ENCODE measurements at places on chromosomes 4 and X.
A peak's percentile ranks its signal among the peaks of the same experiment; 100 is the strongest.

GRCh38 chr4:39154009-39154408, 28.3 kb upstream of the WDR19 start:
- DNase-seq = no peak

- peak; percentile 26 for DNase-seq
These were observed 147.7 kb downstream of the SH3KBP1 start for GRCh38 chrX:19739683-19740082.

GRCh38 chr4:169810325-169811323, 52.9 kb upstream of the HPF1 start:
- no peak for DNase-seq

GRCh38 chr4:118270492-118270891, 82.3 kb downstream of the PRSS12 start:
- DNase-seq = no peak
